Naive thymus-derived CD8-positive, alpha-beta T cell (primary cell): ENCODE measurements at places on chromosomes 5 and 9.

DNA sequence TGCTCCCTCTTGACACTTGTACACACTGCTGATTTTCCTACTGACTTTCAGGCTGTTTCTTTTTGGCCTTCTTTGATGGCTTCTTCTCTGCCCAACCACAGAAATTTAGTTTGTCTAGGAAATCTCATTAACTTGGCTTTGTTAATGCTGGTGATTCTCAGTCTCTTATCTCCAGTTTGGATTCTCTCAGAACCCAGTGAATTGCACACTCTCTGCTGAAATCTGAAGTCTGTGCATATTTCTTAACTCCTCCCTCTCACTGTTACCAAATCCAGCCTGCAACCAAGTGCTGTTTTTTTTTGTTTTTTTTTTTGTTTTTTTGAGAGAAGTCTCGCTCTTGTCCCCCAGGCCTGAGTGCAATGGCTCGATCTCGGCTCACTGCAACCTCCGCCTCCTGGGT, 117.2 kb downstream of the CDC42SE2 start:
- no peak for DNase-seq

GRCh38 chr5:41772785-41773442, 97.3 kb downstream of the OXCT1 start:
- no peak for DNase-seq

- DNase-seq = no peak
Measured at GRCh38 chr5:107672211-107673038, 1.7 kb upstream of the EFNA5 start.

- no peak for DNase-seq
Measured at GRCh38 chr5:62731022-62731421, 152.4 kb downstream of the LRRC70 start.

DNA sequence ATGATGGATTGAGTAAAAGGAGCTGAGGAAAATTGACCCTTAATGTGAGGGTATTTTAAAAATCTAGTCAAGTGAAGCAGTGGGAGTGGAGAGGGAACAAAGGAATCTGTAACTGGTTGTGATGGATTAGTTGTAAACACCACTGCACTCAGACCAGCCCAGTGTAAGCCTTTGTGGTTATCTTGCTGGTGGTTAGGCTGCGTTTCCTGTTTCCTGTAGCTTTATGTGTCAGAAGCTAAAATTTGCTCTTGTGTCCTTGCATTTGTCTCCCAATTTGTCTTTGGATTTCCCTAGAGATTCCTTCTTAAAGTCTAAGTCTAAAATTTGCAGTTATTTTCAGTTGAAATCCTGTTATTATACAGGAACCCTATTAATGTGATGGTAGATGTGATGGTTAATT, 6.3 kb downstream of the IFNA21 start:
- DNase-seq = no peak

DNA sequence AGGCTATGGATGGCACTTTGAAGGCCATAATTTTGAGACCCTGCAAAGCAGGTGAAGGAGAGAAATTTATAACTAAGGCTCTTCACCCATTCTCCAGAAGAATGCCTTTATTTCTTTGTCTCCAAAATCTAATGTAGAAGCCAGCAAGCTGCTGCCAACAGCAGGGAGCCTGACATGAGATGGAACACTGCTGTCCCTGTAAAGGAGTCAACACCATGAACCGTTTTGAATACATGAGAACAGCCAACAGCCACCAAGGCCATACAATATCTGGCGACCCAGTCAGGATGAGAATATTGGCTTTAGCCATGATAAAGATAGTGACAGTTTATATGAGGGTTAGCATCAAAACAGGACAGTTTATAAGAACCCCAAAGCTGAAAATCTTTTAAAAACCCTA, 121.2 kb upstream of the LIFR start:
- no peak for DNase-seq

DNA sequence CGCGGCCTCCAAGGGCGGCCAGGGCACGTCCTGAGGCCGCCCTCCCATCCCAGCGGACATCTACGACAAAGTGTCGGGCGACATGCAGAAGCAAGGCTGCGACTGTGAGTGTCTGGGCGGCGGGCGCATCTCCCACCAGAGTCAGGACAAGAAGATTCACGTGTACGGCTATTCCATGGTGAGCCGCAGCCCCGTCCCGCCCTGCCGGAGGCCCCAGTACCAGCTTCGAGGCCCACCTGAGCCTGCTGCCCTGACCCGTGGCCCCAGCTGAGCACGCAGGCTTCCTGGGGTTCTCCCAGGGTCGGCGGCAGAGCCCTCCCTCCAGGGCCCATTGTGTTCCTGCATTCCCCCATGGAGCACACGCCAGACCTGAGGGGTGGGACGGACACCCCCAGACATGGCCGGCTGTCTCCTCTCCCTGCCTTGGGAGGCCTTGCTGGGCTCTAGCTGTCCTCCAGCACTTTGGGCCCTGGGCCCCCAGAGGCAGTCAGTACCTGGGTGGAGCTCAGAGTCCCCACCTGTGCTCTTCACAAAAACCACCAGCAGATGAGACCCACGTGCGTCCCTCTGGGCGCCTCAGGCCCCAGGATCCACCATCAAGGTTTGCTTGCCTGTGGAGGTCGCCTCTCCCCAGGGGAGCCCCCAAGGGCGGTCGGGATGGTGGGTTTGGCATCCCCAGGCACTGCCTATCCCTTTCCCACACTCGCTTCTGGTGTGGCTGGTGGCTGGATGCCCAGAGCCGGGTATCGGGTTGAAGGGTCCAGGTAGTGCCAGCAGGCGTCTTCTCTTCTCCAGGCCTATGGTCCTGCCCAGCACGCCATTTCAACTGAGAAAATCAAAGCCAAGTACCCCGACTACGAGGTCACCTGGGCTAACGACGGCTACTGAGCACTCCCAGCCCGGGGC, 1.0 kb downstream of the PHPT1 start:
- DNase-seq = no peak

DNA sequence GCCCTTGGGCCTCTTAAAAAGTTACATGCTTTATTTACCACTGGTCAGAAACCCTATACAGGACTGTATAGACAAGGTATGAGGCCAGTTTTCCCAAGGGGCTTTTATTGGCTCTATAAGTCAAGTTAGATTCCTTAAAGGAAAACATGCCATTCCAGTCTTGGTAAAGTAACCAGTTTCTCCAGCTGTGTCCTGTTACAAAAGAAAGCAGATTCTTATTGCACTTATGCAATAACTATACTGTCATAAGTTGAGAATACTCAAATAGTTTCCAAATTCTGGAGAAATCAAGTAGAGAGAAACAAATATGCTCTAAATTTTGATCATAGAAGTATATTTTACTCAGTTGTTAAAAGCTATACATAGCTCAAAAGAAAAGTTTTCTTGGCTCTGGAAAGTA, 47.2 kb downstream of the PTGS1 start:
- DNase-seq = no peak

GRCh38 chr5:72130351-72130761, 23.1 kb downstream of the MAP1B start:
- no peak for DNase-seq

DNA sequence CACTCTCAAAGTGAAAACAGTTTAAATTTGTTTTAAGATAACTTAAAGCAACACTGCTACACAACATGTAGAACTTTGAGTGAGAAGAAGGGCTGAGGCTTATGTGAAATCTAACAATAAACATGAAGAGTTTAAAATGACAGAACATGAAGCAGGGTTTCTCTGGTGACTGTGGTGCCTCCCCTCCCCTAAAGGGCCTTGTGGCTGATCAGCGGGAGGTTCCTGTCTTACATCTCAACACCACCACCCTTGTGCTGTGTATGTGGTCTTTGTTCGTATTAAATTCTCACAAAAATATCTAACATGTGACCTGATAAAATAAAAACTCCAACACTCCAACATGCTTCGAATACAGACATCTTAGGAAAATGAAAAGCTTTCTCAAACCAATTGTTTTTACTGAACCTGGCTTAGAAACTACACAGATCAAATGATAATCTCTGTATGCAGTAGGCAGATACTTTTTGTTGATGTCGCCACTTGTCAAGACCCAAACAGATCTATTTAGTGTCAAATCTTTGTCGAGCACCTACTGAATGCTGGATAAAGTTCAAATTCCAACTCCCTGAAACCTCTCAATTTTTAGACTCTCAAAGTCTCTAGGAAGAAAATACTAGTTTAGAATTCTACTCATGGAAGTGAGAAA, 9.9 kb upstream of the IQGAP2 start:
- peak; percentile 39 for DNase-seq

GRCh38 chr5:146199176-146199815, 4.1 kb upstream of the RBM27 start:
- DNase-seq = no peak

GRCh38 chr5:125450771-125451170, 704.3 kb upstream of the ZNF608 start:
- DNase-seq = no peak

- DNase-seq = no peak
Measured at GRCh38 chr9:8887369-8887768, 1087.8 kb upstream of the DMAC1 start.

GRCh38 chr5:7808998-7809397, 41.9 kb downstream of the CFAP90 start:
- DNase-seq = no peak

GRCh38 chr5:36724467-36725332, 118.3 kb downstream of the SLC1A3 start:
- peak; percentile 36 for DNase-seq

GRCh38 chr9:21556581-21557427, 74.7 kb upstream of the IFNE start:
- no peak for DNase-seq

- no peak for DNase-seq
Measured at GRCh38 chr9:21810388-21810787, 8.0 kb downstream of the MTAP start.

GRCh38 chr9:14573319-14573718, 119.9 kb downstream of the ZDHHC21 start:
- DNase-seq = no peak

GRCh38 chr5:124948062-124948753, 201.8 kb upstream of the ZNF608 start:
- no peak for DNase-seq

- DNase-seq = no peak
Measured at GRCh38 chr5:168342151-168342825, 50.8 kb downstream of the WWC1 start.

DNA sequence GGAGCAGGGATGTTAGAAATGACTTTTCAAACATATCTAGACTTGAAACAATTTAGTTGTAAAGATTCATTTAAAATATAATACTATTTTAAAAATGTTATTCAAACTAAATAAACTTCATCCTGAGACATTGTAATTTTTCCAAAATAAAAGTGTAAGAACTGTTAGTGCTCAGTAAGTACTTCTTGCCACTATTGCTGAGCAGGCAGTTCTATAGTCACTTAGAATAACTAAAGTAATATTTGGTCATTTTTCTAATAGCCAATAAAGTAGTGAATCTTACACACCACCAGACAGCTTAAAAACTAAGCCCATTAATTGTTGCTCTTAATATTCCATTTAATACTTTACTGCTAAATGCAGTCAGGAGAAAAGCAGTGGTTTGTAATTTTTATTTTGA, 1120.0 kb upstream of the CDH10 start:
- DNase-seq = no peak

DNA sequence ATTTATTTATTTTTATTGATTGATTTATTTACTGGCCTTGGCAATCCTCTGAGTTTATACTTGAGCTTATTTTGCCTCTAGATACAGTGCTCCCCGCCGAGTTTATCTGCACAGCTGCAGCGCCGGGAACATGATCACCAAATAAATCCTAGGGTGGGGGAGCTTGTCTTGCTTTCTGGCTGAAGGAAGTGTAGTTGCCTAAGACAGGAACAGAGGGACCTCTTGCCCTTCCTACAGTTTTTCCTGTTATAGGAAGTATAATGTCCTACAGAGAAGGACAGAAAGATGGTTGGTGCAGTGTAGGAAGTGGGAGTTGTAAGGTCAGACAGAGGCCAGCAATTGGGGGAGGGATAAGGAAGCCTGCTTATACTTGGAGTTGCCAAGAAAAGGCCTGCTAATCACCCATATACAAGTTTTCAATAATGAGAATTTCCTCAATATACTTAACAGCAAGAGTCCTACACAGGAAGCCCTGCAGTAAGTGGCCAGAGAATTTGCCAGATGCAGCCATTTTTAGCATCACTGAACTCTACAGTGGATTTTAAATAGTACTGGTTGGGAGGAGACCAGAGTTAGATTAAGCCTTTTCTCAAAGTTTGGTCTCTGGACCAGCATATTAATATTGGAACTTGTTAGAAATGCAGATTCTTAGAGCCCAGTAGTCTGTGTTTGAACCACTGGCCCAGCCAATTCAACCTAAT, 7.7 kb downstream of the AOPEP start:
- no peak for DNase-seq
